ENCODE measurements at places on chromosomes 4 and X. TPM values are rescaled to one million over a fixed set of nuclear protein-coding genes. Genes with fewer than 3 reads are reported as not detected.

Gene PABPC1L2B
- polyA plus RNA-seq, result not detected

Gene GSPT2
- polyA plus RNA-seq, result 3.4 TPM

Gene RHOXF2
- 179 TPM for polyA plus RNA-seq

Gene EVC
- polyA plus RNA-seq, result 2.6 TPM

Gene TEX13B
- polyA plus RNA-seq, result not detected

Gene ANKRD17
- 34.4 TPM for polyA plus RNA-seq

Gene CPE
- 0.11 TPM for polyA plus RNA-seq

Gene CXCL11
- 6.2 TPM for polyA plus RNA-seq

Gene MID2
- polyA plus RNA-seq, result not detected

Gene TCEAL6
- not detected for polyA plus RNA-seq

Gene IL2
- polyA plus RNA-seq, result not detected

Gene DCUN1D4
- 27.0 TPM for polyA plus RNA-seq

Gene PAGE2B
- polyA plus RNA-seq, result 12.8 TPM

Gene PRKX
- 17.0 TPM for polyA plus RNA-seq

Gene RADX
- 0.11 TPM for polyA plus RNA-seq

Gene SPANXB1
- polyA plus RNA-seq, result not detected

Gene NPNT
- polyA plus RNA-seq, result not detected

Gene BMP2K
- 76.3 TPM for polyA plus RNA-seq

Gene CTAG1B
- polyA plus RNA-seq, result not detected

Gene BGN
- not detected for polyA plus RNA-seq

Gene GSX2
- polyA plus RNA-seq, result not detected

Gene AMTN
- not detected for polyA plus RNA-seq

Gene GALNTL6
- polyA plus RNA-seq, result 0.43 TPM

Gene TRO
- 0.63 TPM for polyA plus RNA-seq

Gene AMOT
- not detected for polyA plus RNA-seq

Gene TBX22
- polyA plus RNA-seq, result not detected

Gene H2BW2
- not detected for polyA plus RNA-seq

Gene MBTPS2
- 7.5 TPM for polyA plus RNA-seq

Gene ADGRL3
- not detected for polyA plus RNA-seq

Gene TMEM154
- polyA plus RNA-seq, result 1.6 TPM

Gene SPANXN3
- not detected for polyA plus RNA-seq

Gene TMPRSS11E
- polyA plus RNA-seq, result not detected

Gene AFP
- 2.0 TPM for polyA plus RNA-seq

Gene C4orf51
- not detected for polyA plus RNA-seq

Gene AR
- polyA plus RNA-seq, result not detected

Gene CXCL1
- polyA plus RNA-seq, result 0.17 TPM

Gene TACC3
- 102 TPM for polyA plus RNA-seq

Gene PF4V1
- polyA plus RNA-seq, result not detected

Gene FOXR2
- 0.09 TPM for polyA plus RNA-seq

Gene NIPAL1
- 0.38 TPM for polyA plus RNA-seq

Gene MAGEC1
- 43.9 TPM for polyA plus RNA-seq

Gene UGT2B17
- not detected for polyA plus RNA-seq

Gene SPANXC
- polyA plus RNA-seq, result not detected
